ENCODE measurements at places on chromosomes 7 and 10.
A peak's percentile ranks its signal among the peaks of the same experiment; 100 is the strongest.

- no peak for DNase-seq
Measured at GRCh38 chr7:123346766-123347165, 147.0 kb upstream of the SLC13A1 start.

- DNase-seq, result peak; percentile 38
Measured at GRCh38 chr7:127253281-127254162, 781 bp upstream of the GRM8 start.

DNA sequence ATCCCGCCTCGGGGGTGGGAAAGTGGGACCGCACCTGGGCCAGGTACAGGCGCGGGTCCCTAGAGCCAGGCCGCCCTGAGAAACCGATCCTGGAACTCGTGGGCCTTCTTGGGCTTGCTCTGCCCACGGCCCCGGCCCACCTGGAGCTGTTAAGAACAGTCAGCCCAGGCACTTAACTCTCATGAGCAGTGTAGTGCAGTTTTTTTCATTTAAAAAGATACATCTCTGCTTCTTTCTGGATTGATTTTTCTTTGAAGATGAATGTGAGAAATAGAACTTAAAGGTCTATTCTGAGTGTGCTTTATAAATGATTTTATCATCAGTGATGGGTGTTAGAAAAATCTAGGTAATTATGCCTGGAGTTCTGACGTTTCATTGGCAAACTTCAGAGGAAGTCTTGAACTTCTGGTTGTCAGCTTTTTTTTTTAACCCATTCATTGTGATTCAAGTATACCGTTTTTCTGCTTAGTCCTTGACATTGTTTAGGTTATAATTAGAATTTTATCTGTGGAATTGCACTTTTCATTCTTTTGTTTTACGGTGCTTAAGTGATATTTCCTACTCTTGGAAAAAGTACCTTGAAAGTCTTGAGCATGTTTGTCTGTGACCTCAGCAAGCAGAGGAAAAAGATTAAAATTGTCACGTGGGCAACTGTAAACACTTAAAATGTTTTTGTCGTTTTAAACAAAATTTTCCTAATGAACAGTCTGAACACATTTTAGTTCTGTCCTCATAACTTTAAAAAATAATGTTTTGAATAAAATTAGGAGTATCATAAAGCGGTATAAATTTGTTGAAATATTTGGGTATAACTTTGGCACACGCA lies 906 bp downstream of the CDK1 start:
- DNase-seq, result no peak

GRCh38 chr7:149598721-149599308 lies 101.2 kb upstream of the ZNF746 start:
- DNase-seq, result peak; percentile 22

DNA sequence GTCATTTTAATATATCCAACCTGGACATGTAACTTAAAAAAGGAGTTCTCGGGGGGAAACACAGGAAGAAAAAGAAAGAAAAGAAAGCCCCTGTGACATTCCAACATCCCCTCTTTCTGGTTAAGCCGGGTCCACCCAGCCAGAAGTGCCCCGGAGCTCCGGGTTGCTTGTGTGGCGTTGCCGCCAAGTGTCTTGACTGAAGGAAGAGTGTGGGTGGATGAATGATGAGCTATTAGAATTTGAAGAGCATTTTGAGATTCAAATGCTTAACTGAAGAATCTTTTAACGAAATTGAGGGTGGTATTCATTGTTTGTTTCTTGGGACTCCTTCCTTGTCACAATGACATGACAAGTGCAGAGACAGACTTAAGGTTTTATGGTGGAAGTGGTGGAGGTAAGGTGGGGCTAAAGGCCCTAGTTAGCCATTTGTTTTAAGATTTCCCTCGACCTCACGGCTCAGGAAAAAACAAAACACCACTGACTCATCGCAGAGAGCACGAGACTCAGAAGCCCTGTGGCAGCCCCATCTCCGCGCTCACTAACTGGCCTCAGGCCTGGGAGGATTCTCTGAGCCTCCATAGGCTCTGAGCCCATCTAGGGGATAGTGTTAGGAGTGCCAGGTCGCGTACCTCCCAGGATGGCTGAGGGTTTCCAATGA lies 1.8 kb upstream of the GLI3 start:
- DNase-seq, result no peak

GRCh38 chr10:91296471-91296870 lies 76.0 kb downstream of the PCGF5 start:
- no peak for DNase-seq

DNA sequence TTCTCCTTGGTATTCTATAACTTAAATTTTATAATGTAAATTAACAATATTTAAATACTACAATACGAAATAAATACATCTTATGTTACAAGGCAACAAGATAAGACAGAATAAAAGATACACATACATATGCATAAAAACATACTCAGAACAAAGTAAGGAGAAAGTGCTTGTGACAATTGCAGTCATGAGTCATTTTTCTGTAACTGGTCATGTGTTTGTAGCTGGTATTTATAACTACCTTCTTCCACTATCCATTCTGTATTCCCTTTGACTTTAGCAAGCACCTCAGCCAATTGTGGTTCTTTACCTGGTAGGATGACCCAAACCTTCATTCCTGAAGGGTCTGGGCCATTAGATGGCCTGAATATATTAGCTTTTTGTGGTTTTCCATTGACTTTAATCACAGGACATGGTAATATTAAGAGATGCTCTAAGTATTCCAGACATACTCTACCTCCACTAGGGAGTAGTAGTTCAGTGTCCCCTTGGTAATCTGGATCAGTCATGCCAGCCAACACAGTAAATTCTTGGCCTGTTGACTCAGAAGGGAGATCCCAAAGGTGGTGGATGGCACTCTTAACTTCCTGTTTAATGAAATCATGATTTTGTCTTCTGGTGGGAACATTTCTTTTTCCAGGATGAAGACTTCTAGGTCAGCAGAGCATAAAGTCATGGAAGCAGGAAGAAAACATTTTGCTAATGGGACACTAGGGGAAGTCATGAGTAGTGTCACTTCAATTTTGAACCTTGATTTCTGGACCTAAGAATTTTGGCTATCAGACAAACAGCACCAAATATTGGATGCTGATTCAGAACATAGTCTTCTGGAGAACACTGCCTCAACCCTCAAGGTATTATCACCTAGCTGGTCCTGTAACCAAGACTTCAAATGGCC lies 733.7 kb upstream of the IGFBP3 start:
- DNase-seq, result no peak

- DNase-seq, result no peak
Measured at GRCh38 chr7:30852744-30853288, 58.8 kb upstream of the AQP1 start.

DNA sequence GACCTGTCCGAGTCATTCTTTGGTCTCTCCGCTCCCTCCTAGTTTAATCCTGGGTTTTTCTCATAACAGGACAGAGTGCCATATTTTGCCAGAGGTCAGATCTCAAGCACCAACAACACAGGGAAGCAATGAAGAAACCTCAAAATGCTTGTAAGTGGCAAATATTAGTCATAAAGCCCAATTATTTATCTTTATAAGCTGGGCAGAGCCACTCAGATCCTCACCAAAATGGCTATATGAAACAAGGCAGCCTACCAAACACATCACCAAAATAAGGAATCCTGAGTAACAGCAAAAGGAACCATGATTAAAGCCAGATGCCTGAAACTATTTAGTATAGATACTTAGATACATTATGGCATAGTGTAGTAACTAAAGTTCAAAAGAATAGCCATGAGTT lies 4.7 kb downstream of the ECD start:
- no peak for DNase-seq

GRCh38 chr7:117808910-117809705 lies 64.1 kb downstream of the CTTNBP2 start:
- DNase-seq, result no peak

- DNase-seq, result no peak
Measured at GRCh38 chr10:102777711-102778453, 34.1 kb downstream of the WBP1L start.

GRCh38 chr7:25802473-25802872 lies 349.5 kb upstream of the NFE2L3 start:
- DNase-seq, result no peak

GRCh38 chr7:157955348-157955999 lies 618.7 kb downstream of the DNAJB6 start:
- DNase-seq, result no peak

GRCh38 chr7:134724606-134725005 lies 54.8 kb upstream of the CALD1 start:
- DNase-seq, result peak; percentile 51

GRCh38 chr10:119250641-119251314 lies 43.4 kb downstream of the GRK5 start:
- no peak for DNase-seq

- DNase-seq, result no peak
Measured at GRCh38 chr7:424961-425793, 94.5 kb downstream of the PDGFA start.

- DNase-seq, result peak; percentile 27
Measured at GRCh38 chr10:86712317-86712707, 44.0 kb downstream of the LDB3 start.

GRCh38 chr10:71383972-71384687 lies 12.6 kb upstream of the CDH23 start:
- peak; percentile 58 for DNase-seq

- no peak for DNase-seq
Measured at GRCh38 chr10:35650894-35651293, 8.8 kb upstream of the FZD8 start.

DNA sequence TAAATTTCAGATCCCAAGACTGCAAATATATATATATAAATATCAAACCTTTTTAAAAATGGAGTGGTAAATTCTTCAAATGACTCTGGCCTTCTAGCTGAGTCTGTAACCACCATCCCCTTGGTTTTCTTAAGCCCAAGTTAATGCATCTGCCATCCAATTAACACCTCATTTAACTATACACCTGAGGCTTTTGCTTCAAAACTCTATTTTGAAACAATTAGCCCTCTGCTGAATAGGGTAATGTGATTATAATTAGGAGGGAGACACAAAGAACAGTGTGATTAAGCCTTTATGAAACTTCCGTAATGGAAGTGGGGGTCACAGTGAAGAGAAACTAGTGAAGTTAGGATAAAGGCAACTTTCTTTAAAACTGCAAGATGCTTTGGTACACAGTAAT lies 83.6 kb downstream of the GPR37 start:
- no peak for DNase-seq

GRCh38 chr10:25901199-25901598 lies 32.8 kb upstream of the MYO3A start:
- DNase-seq, result no peak

- no peak for DNase-seq
Measured at GRCh38 chr7:2626498-2627117, 5.2 kb upstream of the TTYH3 start.

DNA sequence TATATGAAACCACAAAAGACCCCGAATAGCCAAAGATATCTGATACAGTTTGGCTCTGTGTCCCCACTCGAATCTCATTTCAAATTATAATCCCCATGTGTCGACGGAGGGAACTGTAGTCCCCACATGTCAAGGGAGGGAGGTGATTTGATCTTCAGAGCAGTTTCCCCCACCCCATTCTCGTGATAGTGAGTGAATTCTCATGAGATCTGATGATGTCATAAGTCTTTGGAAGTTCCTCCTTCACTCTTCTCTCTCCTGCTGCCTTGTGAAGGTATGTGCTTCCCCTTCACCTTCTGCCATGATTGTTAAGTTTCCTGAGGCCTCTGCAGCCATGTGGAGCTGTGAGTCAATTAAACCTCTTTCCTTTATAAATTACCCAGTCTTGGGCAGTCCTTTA lies 13.0 kb downstream of the ELAPOR2 start:
- DNase-seq, result no peak

DNA sequence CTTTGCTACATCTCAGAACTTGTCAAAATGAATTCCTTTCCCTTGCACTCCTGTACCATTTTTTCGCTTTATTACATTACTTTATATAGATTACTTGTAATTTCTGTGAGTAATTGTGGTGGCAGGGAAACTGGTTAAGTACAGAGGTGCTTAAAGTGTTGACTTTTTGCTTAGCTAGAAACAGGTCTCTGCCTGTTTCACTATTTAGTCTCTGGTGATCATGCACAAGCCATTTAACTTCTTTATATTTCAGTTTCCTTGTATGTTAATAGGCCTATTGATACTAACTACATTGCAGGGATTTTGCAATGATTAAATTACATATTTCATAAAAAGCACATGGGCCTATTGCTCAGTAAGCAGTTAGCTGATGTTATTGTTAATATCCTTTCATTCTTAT lies 233.8 kb downstream of the PRKG1 start:
- DNase-seq, result no peak

- DNase-seq, result no peak
Measured at GRCh38 chr7:101163279-101164070, 1.9 kb downstream of the VGF start.

GRCh38 chr7:44530990-44531389 lies 10.1 kb downstream of the NPC1L1 start:
- no peak for DNase-seq

DNA sequence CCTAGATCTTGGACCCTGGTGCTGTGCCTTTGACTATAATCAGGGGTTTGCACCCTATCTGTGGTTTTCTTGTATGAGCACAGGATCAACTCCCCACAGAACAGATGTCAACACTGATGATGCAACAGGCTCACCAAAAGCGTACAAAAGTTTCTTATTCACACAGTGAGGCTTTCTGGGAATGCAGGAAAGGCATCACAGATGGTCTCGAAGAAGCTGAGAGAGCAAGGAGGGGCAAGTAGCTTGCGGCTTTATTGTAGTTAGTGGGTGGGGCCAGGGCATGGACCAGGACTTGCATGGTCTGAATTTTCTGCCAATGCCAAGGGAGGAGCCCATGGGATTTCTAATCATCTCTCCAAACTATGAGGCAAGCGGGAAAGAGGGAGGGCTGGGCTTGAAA lies 46.2 kb downstream of the SEC61G start:
- DNase-seq, result no peak

- DNase-seq, result no peak
Measured at GRCh38 chr10:24054421-24054820, 154.5 kb upstream of the KIAA1217 start.

DNA sequence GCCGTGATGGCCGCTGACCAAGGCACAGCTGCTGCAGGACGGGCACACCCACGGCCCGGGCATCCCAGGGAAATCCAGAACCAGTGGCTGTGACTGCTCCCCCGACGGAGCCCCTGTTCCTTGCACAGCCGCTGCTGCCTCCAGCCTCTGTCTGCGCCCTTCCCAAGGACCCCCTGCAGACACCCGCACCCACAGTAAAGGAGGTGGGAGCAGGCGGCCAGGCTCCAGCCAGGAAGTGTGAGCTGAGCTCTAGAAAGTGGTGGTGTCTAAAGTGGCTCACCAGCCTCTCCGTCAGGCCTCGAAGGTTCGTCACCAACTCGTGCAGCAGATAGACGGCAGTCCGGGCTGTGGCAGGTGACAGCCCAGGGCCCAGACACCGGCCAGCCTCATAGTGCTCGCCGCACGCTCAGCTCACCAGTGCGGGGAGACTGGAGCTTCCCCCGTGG lies 306.7 kb downstream of the DNAJB6 start:
- no peak for DNase-seq

DNA sequence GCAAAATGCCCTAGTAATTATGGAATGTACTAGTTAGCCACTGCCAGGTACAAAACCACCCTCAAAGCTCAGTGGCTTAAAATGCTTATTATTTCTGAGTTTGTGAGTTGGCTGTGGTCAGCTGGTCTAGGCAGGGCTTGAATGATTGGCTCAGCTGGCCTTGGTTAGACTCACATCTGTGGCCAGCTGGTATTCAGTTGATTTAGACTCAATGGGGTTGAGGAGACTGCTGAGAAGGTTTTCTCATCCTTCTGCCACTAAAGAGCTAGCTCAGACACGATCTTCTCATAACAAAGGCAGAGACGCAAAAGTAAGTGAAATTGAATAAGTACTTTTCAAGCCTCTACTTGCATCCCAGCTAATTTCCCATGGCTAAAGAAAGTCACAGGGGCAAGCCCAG lies 57.1 kb upstream of the CYP2C18 start:
- DNase-seq, result no peak

All from inflammatory macrophage treated with lipopolysaccharide for 4 hours (primary cell).